Brain microvascular endothelial cell (primary cell): ENCODE measurements at places on chromosomes 7 and 10.
A peak's percentile ranks its signal among the peaks of the same experiment; 100 is the strongest.

GRCh38 chr7:138470391-138471157, 10.5 kb downstream of the TRIM24 start:
- DNase-seq = no peak

DNA sequence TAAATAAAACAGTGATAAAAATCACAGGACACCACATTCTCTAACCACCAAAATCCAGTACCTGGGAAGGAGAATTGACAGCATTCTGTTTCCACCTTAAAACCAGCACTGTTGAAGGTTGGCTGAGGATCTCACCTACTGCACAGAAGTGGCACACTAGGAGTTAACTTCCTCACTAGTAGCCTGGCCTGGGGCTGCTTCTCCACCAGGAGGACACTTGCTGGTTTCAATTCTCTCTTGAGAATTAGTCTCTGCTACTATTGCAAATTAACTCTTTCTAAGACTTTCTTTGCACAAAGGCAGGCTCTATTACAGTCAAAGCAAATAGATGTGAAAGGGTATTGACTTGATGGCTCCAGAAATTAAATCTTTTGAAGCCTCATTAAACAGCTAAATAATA, 2.3 kb upstream of the CTTNBP2 start:
- DNase-seq = peak; percentile 25

- DNase-seq = no peak
Measured at GRCh38 chr10:117597216-117597615, 54.7 kb downstream of the EMX2 start.

GRCh38 chr7:134548877-134549276, at the start of gene AKR1B15:
TSS of gene AKR1B15 (plus strand) at chr7:134549110. CDS start at chr7:134564620, 15,510 bp downstream.
- DNase-seq = no peak

GRCh38 chr7:13336227-13336626, 648.8 kb downstream of the ARL4A start:
- no peak for DNase-seq

GRCh38 chr7:91628742-91629141, 251.8 kb downstream of the MTERF1 start:
- DNase-seq = no peak

- DNase-seq = no peak
Measured at GRCh38 chr7:21371360-21371759, 56.5 kb upstream of the SP4 start.

- no peak for DNase-seq
Measured at GRCh38 chr7:114670676-114671075, 251.2 kb upstream of the MDFIC start.

DNA sequence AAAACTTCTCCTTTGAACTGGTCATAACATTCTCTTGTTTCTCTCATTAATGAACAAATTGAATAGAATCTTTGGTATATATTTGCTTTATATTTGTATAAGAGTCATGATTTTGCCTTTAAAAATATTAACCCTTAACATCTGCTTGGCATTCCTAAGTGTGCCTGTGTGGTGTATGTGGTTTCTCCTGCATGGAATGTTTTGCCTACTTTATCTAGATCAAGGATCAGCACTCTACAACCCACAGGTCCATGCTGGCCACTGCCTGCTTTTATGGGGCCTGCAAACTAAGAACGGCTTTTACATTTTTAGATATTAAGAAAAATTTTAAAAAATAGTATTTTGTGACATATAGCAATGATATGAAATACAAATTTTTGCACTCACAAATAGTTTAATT, 4.3 kb upstream of the LAMB4 start:
- DNase-seq = no peak

GRCh38 chr7:36015733-36016132, 137.3 kb upstream of the EEPD1 start:
- DNase-seq = peak; percentile 58

- DNase-seq = peak; percentile 28
Measured at GRCh38 chr10:91909117-91909677, at the start of gene FGFBP3. TSS of gene FGFBP3 (minus strand) at chr10:91909486. CDS start at chr10:91908969, 517 bp downstream.

DNA sequence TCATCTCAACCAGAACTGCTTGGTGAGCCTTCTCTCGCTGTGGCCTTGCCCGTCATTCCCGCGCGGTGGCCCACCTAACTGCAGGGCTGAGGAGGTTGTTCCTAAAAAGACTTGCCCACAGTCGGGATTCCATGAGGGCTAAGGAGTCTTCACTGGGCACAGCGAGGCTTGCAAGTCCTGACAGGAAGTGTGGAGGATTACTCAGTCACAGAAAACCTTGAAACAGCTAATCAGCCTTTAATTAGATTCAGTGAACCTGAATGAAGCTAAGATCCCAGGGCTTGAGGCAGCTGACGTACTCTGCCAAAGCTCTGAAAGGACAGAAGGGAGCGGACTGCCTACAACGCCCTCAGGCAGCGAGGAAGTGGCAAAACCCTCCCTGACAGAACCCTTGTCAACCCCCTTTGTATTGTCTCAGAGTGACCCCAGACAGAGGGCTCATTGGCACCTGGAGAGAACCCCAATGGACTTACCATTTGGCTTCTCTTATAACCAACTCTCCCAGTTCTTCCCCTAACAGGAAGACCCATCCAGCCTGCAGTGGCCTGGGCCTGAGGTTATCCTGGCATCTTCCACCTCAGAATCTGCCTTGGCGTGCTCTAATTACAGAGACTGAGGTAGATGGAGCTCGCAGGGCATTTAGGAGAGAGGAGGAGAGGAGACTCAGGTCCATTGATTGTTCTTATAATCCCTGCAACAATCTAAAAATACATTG, 2.5 kb upstream of the LAMB4 start:
- no peak for DNase-seq

DNA sequence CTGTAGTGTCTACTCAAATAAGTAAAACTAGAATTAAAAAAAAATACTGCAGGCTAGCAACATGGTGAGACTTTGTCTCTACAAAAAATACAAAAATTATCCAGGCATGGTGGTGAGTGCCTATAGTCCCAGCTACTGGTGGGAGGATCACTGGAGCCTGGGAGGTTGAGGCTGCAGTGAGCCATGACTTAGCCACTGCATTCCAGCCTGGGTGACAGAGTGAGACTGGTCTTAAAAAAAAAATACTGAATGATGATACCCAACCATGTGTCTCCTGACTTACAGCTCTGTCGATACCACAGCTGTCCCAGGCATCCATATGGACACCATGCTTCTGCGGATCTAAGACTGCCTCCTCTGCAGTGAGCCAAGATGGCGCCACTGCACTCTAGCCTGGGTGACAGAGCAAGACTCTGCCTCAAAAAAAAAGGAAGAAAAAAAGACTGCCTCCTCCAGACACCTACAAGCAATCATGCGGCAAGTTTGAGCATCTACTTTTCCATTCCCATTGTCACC, 7.9 kb upstream of the FRAT1 start:
- DNase-seq = no peak

DNA sequence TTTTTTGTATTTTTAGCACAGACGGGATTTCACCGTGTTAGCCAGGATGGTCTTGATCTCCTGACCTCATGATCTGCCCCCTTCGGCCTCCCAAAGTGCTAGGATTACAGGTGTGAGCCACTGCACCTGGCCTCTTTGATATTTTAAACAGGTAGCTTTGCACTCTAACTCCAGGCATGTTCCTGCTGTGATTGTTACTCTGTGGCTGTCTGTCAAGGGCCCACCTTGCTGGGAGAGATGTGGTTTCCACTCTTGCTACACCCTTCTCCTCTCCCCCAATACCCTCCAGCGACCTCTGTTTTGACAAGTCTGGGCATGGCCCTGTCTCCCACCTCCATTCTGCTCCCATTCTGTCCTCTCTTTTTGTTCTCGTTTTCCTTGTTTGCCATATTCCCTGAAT, 17.1 kb downstream of the SMKR1 start:
- DNase-seq = no peak

DNA sequence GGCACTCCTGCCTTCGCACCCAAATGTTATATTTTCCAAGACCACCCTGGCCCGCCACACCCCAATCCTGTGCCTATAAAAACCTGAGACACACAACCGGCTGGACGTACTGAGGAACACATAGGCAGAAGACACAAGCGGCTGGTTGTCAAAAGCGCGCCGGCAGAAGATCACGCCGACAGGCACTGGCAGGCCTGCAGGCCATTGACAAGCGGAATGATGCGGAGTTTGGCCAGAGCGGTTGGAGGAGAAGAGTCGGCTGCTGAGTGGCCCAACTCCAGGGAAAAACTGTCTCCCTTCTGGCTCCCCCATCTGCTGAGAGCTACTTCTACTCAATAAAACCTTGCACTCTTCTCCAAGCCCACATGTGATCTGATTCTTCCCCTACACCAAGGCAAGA, 39.7 kb upstream of the SAMD8 start:
- DNase-seq = no peak

GRCh38 chr10:24971374-24971773, 19.0 kb upstream of the PRTFDC1 start:
- DNase-seq = no peak

- DNase-seq = no peak
Measured at GRCh38 chr10:96768136-96768535, 47.8 kb upstream of the PIK3AP1 start.

DNA sequence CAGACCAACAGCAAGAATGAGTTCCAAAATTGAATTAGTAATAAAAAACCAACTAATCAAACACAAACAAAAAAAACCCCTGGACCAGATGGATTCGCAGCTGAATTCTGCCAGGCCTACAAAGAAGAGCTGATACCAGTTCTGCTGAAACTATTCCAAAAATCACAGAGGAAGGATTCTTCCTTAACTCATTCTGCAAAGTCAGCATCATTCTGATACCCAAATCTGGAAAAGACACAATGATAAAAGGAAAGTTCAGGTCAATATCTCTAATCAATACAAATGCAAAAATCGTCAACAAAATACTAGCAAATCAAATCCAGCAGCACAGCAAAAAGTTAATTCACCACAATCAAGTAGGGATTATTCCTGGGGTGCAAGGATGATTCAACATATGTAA, 6.1 kb upstream of the ABCA13 start:
- DNase-seq = no peak

GRCh38 chr10:69086001-69086509, 1.8 kb upstream of the SRGN start:
- DNase-seq = no peak

DNA sequence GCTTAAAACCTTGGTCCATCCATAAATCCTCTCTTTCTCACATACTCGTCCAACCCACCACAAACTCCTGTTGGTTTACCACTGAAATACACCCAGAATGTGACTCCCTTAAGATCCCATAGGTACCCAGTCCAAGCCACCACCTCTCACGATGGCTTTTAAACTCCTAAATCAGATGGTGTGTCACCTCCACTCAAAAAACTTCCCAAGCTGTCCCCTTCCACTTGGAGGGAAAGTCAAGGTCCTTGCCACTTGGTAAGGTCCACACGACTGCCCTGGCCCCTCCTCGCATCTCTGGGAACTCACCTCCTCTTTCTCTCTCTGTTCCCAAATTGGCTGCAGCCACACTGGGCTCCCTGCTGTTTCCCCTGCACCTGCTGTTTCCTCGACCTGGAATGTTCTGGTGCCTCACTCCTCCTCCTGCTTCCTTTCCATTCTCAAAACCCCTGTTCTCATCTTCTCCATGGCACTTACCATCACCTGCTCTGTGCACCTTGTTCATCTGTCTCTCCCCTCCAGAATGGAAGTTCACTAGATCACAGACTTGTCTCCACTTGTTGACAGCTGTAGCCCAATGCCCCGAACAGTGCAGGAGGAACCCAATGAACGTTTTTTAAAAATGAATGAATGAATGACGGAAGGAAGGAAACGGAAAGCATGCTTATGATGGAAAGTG, 23.0 kb downstream of the ZFAND2A start:
- DNase-seq = no peak
